ENCODE measurements at places on chromosomes 5 and 9.

- no peak for DNase-seq
Observed at GRCh38 chr5:123209502-123210027, 120.5 kb downstream of the PRDM6 start.

GRCh38 chr9:86230858-86231257 lies 28.6 kb downstream of the C9orf153 start:
- DNase-seq: no peak

DNA sequence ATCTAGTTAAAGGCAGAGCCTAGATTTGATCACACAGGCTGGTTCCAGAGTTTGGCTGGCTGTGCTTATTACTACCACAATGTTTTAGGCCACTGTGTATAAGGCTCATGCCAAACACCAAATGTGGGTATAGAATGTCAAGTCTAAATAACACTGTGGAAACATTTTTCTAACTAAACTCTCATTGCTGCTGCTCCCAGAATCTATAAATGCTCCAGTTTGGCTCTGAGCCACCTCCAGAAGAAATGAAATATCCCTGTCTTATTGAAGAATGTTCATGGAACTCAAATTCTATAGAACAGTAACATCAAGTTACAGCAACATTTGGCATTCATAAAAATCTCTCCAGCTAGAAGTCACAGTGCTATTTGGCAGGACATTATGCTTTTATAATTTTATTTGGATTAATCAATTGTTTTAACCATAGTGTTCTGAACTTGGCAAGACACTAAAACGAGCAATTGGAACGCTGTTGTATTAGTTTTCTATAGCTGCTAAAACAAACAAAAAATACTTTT lies 178.1 kb upstream of the COX7C start:
- no peak for DNase-seq

GRCh38 chr9:36322462-36322861 lies 64.2 kb upstream of the GNE start:
- no peak for DNase-seq

DNA sequence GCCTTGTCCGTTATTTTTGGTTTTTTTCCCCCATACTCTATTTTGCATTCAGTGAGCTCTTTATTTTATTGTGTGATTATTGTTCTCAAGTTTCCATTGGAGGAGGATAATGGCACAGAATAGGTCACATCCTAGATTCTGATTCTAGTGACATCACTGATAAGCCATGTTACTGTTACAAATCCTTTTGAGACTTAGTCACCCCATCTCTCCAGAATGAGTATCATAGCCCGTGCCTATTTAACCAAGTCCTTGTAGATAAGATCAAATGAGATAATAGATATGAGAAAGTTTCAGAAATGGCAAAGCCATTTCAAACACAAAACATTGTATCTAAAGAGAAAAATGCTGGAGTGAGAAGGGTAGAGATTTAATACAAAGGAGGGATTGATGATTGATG lies 242.6 kb downstream of the RAB3C start:
- DNase-seq: no peak

DNA sequence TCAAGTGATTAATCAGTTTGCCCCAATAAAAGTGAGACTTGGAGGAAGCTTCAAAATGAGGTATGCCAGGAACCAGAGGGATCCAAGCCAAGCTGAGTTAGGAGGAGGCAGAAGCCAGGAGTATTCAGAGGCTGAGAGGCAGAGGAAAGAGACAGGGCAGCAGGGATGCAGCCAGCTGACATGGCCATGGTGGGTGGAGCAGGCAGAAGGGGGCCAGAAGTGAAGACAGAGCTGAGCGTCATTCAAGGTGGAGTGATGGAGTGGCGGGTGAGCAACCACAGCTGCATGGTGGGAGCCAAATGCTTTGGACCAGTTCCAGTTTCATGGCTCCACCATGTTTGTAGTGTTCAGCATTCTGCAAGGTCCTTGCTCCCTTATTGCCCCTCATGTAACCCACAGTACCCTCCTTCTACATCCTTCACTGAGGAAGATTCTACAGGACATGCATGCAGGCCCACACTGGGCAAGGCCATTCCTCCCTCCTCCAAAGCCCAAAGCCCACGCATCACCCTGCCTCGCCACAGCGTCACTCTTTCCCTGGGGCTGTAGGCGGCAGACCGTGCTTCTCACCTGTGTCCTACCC lies 100.6 kb downstream of the FSTL4 start:
- no peak for DNase-seq

GRCh38 chr5:72167257-72167656 lies 60.0 kb downstream of the MAP1B start:
- no peak for DNase-seq

DNA sequence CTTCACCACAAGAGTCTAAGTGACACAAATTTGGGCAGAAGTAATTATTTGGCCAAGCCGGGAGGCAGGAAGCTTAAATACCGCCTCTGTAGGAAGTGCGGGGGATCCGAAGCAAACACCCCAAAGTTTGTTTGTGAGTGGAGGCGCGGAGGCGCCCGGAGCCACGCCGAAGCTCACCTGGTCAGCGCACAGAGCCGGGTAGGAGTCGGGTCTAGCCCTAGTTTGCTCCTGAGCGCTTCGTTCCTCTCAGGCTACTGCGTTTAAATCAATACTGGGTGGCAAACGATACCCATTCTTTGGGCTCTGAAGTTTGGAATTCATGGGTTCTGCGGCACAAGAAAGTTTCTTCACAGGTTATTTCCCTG lies 855 bp downstream of the MCC start:
- DNase-seq: peak; percentile 26

DNA sequence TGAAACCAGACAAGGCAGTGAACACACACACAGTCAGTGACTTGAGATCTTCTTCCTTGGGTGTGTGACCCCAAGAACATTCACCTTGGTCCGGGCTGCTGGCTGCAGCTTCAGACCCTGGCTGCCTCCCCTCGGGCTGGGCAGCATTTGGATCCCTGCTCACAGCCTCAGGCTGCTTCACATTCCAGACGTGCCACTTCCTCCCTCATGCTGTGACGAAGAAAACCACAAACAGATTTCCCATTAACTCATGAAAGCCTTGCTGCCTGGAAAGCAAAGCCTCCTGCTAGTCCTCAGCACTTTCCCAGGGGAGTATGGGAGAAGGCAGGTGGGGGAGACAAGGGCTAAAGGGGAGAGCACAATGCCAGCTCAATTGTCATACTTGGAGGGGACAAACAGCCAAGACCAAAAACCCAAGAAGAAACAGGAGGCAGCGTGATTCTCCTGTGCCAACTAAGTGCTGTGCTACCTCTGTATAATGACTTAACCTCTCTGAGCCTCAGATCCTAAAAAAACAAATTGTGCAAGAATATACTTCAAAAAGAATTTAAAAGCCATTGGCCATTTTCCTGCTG lies 594.6 kb upstream of the BRINP1 start:
- no peak for DNase-seq

Measured in activated T-cell treated with anti-CD3 and anti-CD28 coated beads, Interleukin-2, amount 50 U/mL, for 48 hours (primary cell).